ENCODE measurements at places on chromosomes 3 and 15. TPM values are rescaled to one million over a fixed set of nuclear protein-coding genes. Genes with fewer than 3 reads are reported as not detected.
A peak's percentile ranks its signal among the peaks of the same experiment; 100 is the strongest.

DNA sequence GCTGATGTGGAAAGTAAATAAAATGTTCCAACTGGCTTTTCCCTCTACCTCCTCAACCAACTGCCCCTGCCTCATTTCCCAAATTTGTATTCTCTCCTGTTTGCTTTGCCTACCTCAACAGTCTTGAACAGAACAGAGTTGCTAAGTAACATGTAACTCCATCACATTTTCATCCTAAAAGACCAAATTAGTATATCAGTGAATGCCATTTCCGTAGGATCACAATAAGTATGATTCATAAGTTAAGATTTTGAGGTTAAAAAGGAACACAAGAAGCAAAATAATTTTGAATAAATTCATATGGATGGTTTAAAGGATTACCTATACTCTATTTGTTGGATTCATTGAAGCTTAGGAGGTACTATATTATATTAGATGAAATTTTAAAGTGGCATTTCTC lies 154.9 kb downstream of the ECT2 start:
- no peak for DNase-seq

DNA sequence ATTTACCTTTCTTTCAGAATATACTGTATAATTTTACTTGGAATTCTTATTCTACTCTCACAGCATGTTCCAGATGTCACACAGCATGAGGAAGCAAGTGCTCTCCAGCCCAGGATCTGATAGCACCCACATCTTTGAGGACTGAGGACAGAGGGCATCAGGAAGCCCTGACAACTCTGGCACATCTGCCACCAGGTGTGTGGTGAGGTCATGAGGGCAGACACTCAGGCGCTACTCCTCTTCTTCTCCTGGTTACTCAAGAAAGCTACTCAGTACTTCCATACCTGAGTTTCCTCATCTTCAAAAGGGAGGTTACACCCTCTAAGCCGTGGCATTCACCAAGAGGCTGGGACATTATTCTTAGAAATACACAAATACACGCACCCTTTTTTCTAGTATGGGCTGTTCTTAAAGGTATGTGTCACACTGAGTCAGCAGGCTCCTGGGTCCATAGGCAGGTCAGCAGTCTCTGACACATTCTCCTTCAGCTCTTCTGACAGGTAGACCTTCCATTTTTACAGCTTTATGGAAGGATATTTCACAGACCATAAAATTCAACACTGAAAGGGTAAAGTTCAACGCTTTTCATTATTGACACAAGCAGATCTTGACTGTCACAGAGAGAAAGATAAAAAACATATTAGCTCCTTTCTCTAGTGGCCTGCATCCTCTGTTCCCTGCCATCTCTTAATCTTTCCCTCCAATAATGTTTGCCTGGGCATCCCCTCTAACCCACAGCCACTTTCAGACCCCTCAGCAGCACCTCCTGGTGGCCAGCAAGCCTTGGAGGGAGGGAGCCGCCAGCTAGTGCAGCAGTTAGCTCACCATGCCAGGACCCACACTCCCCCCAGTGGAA lies 103.2 kb upstream of the TJP1 start:
- DNase-seq, result peak; percentile 89

GRCh38 chr3:134881305-134881704 lies 86.2 kb downstream of the EPHB1 start:
- no peak for DNase-seq

Gene PCCB
- total RNA-seq, result 40.1 TPM

Data from lower leg skin (tissue), 4 donors.